ENCODE measurements at places on chromosomes 4 and X.

DNA sequence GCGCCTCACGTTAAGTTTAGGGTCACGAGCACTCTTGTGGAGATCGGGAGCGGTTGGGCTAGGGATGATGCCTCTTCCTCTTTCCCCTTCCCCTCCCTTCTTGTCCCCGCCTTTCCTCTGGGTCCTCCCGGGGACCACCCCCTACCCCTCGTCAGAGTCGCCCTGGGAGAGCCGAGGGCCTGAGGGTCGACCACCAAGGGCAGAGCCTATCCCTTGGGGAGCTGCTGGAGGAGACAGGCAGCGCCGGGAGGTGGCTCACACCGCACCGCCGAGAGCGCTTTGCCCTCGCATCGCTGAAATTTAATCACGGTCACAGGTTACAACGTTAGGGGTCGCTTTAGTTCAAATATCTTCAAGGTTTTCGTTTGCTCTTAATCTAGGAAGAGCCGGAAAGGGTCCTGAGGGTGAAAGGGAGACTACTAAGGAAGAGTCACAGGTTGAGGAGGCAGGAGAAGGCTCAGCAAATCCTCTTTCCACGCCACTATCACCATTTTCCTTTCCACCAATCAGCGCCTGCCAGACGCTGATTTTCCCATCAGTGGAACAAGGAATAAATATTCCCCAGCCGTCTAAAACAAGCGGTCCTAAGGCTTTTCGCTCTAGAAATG, 528 bp upstream of the SNCA start:
- no peak for DNase-seq

GRCh38 chr4:159240687-159241086, 137.8 kb downstream of the RAPGEF2 start:
- DNase-seq: no peak

DNA sequence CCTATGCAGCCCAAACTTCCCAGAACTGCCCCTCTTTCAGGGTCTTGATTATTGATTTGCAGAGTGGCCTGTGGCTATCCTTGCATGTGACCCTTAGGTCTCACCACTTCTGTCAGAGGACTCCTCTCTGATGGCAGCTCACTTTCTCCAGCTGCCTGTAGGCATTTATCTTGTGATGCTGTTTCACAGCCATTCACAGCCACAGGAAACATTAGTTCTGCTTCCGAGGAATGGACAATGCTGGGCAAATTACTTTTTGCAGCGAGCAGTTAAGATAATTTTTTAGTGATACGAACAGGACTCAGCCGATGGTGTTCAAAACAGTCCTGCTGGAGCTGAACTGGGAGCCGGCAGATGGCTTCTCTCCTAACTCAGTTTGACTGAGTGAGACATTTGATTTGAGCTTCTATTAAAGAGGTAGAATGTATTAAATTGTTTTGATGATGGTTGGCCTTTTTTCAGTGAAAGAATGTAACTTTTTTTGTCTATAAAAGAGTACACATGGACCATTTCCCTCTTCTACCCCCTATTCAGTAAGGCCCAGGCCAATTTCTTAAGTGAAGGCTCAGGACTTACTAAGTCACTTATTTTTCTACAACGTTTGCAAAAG, 58.4 kb upstream of the TMEM150C start:
- no peak for DNase-seq

- DNase-seq: no peak
Measured at GRCh38 chr4:136329042-136329662, 1203.1 kb downstream of the PCDH18 start.

- DNase-seq: no peak
Measured at GRCh38 chrX:20015945-20016615, 25.2 kb upstream of the BCLAF3 start.

DNA sequence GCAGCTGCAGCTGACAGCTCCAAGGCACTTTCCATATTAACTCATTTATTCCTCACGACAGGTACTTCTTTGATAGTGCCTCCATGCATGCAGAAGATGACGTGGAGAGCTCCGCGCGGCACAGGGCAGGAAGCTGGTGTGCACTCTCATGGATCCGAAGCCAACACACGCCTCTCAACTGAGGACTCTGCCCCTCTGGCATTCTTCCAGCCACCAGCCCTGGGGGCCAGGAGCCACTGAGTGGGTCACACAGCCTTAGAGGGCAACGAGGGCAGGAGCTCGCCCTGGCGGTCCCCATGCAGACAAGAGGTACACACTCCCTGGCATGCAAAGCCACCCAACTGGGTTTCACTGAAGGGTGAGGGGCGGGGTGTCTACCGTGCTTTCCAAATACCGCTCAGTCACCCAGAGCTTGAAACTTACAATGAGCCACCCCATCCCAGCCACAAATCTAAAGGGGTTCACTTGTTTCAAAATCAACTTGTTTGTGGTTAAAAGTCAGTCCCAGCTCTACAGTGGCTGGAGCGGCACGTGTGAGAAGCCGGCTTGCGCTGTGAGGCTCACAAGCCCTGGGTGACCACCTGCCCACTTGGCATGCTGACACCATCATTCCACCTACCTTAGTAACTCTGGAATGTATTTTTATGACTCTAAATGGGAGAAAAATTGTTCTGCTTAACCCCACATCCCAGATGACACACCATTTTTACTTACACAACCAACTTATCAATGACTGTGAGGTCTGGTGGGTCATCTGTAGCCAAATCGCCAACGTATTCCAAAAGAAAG, 16.2 kb downstream of the NOP14 start:
- DNase-seq: no peak

GRCh38 chr4:5524446-5525299, 183.7 kb downstream of the EVC2 start:
- no peak for DNase-seq

DNA sequence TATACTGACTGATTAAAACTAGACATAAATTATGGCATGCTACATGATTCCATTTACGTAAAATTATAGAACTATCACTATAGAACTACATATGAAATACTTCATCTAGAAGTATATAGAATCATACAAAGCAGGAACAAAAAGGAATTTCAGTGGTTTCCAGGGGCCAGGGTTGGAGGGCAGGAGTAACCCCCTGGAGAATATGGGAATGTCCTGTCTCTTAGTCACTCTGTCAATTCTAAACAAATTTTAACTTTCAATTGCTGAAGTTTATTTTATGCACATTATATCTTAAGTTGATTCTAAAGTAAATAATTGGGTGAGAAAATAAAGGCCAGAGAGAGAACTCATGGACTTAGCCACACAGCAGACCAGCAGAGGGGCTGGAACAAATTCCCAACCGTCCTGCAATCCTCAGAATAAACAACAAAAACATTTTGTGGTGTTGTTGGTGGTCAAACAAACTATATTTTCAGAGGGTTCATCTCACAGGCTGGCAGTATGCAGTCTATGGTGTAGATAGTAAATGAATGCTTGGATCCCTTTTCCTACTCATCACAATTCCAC, 476.9 kb upstream of the SLIT2 start:
- no peak for DNase-seq

- DNase-seq: no peak
Measured at GRCh38 chr4:165743422-165743821, 129.6 kb upstream of the TLL1 start.

GRCh38 chr4:155805016-155805415, 46.2 kb downstream of the GUCY1B1 start:
- DNase-seq: no peak

DNA sequence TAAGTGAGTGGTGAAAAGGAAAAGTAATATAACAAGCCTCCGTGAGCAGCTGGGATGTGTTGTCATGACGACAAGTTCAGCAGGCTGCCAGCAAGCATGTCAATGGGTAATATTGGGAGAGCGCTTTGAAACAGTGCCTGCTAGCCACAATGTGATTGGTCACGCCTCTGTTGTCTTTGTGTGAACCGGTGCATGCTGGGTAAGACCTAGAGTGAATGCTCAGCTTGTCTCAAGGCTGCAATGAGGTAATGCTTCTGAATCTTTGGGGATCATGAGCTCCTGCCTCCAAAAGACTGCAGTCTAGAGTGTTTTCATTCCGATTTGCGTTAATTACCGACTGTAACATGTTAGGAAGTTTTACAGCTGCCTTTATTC, 54.9 kb downstream of the STOX2 start:
- no peak for DNase-seq

- DNase-seq: no peak
Measured at GRCh38 chr4:80532674-80533333, 197.3 kb downstream of the CFAP299 start.

- DNase-seq: no peak
Measured at GRCh38 chr4:110003401-110004187, 90.9 kb downstream of the EGF start.

GRCh38 chrX:8179656-8180055, 8.6 kb upstream of the VCX2 start:
- DNase-seq: no peak
